ENCODE measurements at places on chromosomes 3 and 15. TPM values are rescaled to one million over a fixed set of nuclear protein-coding genes. Genes with fewer than 3 reads are reported as not detected.

DNA sequence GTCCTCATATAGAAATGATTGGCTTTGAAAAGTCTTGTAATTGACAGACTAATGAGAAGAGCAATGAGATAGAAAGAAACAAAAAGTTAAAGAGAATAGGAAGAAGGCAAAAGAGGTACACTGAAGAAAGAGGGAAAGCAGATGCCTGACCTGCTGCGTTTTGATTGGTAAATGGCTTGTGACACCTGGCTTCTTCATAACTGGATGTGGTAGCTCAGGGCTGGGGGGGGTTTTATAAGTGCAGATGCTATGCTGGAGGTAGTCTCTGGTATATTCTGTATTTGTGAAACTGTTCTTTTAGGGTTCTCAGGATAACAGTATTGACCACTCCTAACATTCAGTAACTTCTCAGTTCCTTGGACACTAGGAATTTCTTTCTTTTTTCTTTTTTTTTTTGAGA is 1.4 kb downstream of the STARD9 start:
- no peak for DNase-seq

DNA sequence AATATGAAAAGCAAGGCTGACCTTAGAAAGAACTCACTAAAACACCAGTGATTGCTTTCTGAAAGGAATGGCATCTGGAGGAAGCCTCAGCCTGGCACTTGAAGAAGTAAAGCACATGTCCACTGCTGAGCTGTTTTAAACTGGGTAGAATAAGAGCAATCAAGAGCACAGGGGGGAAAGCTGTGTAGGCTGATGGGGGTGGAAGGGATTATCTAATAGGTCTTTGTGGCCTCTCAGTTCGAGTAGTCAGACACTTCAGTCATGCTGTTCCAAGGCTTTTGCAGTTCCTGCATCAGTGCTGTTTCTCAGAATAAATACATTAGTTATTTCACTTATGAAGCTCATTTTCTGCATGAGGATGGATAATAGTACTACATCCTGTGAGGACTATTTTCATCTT is 22.6 kb downstream of the CCDC191 start:
- DNase-seq = no peak

Gene IREB2
- 28.0 TPM for total RNA-seq

- DNase-seq = no peak
Observed at GRCh38 chr3:150751781-150752263, 11.1 kb downstream of the SIAH2 start.

DNA sequence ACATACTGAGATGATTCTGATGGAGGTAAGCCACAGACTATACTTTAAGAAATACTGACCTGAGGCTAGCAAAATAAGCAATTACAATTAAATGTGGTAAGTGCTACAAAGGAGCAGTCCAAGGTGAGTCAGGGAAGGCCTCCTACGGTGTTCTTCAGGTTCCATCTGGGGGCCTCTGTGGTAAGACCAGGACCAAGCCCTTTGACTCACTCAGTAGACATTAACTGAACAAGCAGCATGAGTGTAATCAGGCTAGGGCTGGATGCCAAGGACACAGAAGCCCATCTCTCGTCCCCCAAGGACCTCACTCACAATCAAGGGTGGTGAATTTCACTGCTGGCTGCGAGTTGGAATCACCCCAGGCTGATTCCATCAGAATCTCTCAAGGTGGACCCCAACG is 37.3 kb downstream of the DZIP1L start:
- no peak for DNase-seq

GRCh38 chr15:40377606-40378005 is 4.9 kb upstream of the KNSTRN start:
- DNase-seq = no peak

Gene KCNH8
- 0.08 TPM for total RNA-seq

GRCh38 chr15:47439146-47440111 is 277.9 kb upstream of the SEMA6D start:
- no peak for DNase-seq

DNA sequence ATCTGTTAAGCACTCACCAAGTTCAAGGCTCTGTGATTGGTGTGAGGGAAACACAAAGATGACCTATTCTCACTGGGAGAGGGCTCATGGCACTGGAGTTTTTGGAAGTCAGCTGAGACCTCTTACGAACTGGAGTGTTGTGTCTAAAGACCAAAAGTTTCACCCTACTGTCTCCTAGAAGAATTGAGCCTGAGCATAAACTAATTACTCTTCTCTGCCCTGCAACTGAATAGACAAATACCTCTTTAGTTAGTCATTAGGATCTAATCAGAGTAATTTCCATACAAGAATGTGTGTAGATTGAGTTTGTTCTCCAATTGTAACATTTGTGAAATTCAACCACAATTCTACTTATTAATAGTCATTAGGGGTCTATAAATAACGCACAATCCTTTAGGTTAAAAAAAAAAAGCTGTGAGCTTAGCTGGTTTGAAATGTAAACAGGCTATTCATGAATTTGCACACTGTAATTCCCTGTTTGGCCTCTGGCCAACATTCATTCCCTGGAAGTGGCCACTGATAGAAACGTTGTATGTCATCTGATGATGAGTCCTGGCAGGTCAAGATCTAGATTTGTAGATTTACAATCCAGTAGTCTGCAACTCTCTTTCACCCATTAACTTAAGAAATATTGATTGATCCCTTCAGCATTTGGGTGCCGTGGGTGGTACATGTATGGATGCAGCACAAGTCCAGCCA is 76.8 kb upstream of the SOX14 start:
- no peak for DNase-seq

- no peak for DNase-seq
Observed at GRCh38 chr3:137202941-137203340, 245.2 kb downstream of the IL20RB start.

Gene PIERCE2
- total RNA-seq = 3.2 TPM

DNA sequence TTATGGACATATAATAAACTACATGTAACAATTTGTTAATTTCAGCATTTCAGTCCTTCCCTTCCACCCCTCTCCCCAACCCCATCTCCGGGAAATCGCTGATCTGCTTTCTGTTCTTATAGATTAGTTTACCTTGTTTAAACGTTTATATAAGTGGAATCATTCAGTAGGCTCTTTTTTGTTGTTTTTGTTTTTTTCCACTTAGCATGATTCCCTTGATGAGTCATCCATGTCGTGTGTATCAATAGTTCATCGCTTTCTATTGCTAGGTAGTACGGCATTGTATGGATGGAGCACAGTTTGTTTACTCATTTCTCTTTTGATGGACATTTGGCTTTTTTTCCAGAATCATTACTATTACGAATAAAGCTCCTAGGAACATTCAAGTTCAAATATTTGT is 23.5 kb upstream of the AMOTL2 start:
- DNase-seq = no peak

DNA sequence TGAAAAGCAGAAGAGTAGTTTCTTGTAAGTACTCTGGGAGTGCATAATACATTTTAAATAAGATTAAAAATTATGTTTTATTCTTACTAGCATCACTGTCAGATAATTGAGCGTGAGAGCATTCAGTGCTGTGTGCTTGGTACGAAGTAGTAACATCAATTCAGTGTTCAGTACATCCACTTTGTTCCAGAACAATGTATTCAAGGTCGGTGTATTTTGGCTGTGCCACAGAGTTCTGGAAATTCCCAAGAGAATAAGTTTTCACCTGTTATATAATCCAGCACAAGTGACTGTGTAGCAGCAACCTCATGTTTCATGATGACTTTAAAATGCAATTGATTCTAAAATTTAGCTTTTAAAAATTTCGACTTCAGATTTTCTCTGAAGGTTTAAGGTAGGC is 130.6 kb downstream of the IGF1R start:
- DNase-seq = no peak

Gene CD200R1
- total RNA-seq = 0.51 TPM

Gene FBLN2
- 64.6 TPM for total RNA-seq

- no peak for DNase-seq
Observed at GRCh38 chr15:99110581-99111320, 5.9 kb downstream of the SYNM start.

DNA sequence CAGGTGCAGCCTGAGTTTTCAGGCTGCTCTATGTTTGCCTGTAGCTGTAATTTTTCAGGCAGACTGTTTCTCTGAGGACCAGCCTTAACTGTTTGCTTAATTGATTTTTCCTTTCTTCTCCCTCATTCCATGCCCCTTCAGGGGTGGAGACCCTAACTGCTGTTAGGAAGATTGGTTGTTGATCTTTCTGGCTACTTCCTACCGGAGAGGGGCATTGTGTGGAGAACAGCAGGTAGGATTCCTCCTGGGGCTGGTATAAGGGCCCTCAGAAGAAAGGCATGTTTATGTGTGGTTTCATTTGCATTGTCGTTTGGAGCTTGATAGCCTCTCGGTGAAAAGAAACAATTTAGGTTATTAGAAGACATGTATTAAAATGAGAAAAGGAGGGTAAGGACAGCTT is 56.9 kb upstream of the GOLGA6L2 start:
- DNase-seq = no peak

DNA sequence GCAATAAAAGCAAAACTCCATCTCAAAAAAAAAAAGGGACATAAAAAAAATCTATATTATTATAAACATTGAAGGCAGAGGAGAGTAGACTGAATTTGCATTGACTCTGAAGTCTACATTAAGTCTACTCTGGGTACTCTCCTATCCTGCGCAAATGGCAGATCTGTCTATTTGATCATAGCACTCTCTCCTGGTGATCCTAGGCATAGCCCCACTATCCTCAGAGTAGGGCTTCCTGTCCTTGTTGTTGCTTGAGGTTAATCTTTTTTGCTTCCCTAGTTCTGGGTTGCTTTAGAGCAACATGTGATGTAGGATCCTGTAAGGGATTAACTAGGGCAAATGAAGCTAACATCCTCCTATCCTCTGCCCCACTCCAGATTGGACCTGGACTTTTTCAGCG is 82.1 kb upstream of the LRRFIP2 start:
- no peak for DNase-seq

- no peak for DNase-seq
Observed at GRCh38 chr15:100536733-100537132, 8.0 kb upstream of the CERS3 start.

Gene FBXW12
- not detected for total RNA-seq

Gene CLDN11
- 2.9 TPM for total RNA-seq

Data from cardiac septum (tissue), 1 donor.